ENCODE measurements at places on chromosomes 4 and X. TPM values are rescaled to one million over a fixed set of nuclear protein-coding genes. Genes with fewer than 3 reads are reported as not detected.

- no peak for DNase-seq
Measured at GRCh38 chrX:75181721-75182120, 25.6 kb upstream of the ABCB7 start.

GRCh38 chrX:70260104-70260503 is at the start of gene P2RY4:
P2RY4 (minus strand) TSS chrX:70260204; CDS start chrX:70259624, 580 bp downstream.
- DNase-seq: no peak

CPLX1 gene
- total RNA-seq: 2.5 TPM

VEGFC gene
- total RNA-seq: 25.4 TPM

DNA sequence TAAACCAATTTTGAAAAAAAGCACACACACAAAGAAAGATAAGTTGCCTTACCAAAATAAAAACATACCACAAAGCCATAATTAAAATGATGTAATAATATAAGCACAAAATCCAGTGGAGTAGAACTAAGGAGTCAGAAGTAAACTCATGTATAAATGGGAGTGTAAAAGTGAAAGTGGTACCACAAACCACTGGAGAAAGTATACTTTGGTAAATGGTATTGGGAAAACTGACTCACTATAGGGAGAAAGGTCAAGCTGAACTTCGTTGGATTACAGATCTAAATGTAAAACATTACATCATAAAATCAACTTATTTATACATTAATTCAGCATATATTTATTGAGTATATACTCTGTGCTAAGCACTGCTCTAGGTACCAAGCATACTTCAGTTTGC is 46.3 kb upstream of the HHIP start:
- no peak for DNase-seq

- no peak for DNase-seq
Measured at GRCh38 chrX:67692246-67692645, 148.4 kb downstream of the AR start.

MTTP gene
- total RNA-seq: not detected

GRCh38 chr4:84503495-84504437 is 4.7 kb upstream of the NKX6-1 start:
- DNase-seq: no peak

PNCK gene
- 41.1 TPM for total RNA-seq

DNA sequence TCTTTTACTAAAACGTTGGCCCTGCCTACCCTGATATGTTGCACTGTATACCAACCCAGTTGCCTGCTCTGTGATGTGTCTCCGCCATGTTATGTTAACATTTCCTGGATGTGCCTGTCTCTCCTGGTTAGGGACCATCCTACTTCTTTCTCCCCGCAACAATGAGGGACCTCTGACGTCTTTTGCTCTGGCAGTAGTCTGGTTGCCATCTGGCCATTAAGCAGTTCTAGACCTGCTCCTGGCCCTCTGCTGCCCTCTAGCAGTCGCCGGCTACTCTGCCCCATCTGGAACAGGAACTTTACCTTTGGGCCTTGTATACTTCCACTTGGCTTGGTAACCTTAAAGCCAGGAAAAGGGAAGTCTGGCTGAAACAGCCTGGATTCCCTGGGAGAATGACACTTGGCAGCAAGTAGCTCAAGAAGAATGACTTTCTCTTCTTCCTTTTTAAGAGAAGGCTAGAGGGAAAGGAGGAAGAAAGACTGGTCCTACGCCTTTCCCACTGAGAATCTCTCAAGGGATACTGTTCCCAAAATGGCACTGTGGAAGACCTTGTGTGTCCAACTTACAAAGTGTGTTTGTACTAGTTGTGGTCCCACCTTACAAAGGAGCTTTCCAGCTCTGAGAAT is 63.5 kb downstream of the GPC3 start:
- DNase-seq: no peak

POLN gene
- 2.0 TPM for total RNA-seq

NPY5R gene
- 2.9 TPM for total RNA-seq

IRS4 gene
- total RNA-seq: not detected

TMA16 gene
- total RNA-seq: 30.2 TPM

DNA sequence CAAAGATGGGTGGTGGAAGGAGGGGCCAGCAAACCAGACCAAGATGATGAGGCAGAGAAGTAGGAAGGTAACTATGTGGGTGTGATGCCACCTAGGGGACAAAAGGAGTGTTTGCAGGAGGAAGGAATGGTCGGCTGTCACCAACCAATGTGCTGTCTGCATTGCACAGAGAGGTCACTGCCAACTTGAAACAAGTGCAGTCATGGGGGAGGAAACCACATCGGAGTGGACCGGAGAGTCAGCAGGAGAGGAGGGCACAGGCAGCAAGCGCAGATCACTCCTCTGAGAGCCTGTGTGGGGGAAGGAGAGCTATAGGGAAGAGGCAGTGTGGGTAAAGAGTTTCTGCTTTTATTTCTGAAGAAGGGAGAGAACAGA is 38.5 kb upstream of the FGFBP2 start:
- DNase-seq: no peak

VSIG4 gene
- total RNA-seq: 259 TPM

GRCh38 chr4:140048419-140048995 is 105.5 kb downstream of the MAML3 start:
- DNase-seq: no peak

DNA sequence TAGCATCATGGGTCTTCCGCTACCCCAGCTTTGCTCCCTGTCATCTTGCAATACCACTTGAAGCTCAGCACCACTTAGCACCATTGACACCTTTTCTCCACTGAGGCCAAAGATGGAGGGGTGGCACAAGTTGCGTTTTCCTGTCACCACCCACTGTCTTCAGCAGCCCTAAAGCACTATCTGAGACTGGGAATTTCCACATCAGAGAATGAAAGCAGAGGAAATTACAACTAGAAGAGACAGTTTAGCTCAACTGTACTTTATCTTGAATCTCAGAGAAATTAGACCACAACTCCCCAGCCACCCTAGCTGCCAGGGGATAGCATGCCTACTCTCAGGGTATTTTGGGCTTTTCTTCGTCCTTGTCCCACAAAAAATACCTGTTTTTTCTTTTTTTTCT is 111.0 kb downstream of the DDIT4L start:
- DNase-seq: no peak

CXCL8 gene
- 0.51 TPM for total RNA-seq

DNA sequence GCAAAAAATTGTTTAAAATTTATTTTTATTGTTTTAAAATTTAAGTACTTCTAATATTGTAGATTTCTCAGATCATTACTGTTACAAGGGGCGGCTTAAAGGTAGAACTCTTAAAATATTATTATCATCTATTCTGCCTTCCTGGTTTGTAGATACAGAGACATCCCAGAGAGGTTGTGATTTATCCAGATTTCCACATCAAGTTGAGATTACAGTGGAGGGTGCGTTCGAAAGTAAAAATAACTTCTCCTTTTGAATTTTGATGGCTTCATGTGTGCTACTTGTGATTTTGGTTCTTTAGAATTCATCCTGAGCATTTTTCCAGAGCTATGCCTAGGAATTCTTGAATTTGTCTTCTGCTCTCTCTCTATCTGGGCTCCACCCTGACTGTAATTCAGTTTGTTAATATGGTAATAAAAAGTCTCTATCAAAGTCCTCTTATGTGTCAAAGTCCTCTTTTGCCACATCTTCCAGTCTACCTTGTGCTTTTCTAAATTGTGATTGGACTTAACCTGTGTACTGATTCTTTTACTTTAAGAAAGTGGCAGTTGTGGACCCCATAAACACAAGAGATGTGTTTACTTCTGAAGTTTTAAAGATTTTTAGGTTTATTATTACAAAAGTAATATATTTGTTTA is 37.2 kb downstream of the CLCN3 start:
- DNase-seq: no peak

DNA sequence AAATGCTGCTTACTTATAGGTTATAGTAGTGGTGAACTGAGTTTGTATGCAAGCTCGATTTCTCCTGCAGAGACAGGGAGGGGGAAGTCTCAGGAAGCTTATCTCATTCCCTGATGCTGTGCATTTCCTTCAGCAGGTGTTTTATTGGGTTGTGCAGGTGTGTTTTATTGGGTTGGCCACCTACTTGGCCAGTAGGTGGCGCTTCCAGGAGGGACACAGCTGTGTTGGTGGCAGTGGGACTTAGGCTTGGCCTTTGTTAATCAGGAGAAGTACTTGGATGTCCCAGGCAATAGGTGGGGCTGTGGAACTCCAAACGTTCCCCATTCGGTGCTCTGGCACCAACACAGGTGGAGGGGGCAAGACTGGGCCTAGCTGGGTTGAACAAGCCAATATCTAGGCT is 196.0 kb upstream of the DCAF8L1 start:
- no peak for DNase-seq

GPR78 gene
- 0.09 TPM for total RNA-seq

DNA sequence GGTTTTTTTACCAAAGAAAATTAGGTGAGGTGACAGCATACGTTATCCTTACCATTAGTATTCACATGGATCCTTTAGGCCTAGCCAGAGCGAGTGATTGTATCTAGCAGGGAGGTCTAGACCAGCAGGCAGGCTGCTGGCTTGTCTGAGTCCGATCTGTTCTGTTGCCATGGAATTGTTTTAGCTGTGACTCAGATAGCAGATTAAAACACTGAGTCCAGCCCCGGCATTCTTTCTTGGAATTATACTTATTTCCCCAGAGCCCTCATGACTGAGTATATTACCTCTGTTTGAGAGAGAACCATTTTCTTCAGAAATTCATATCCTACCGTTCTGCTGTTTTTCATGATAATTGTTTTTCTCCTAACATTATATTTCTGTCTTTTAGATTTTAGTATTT is 37.4 kb downstream of the OCRL start:
- DNase-seq: no peak

- no peak for DNase-seq
Measured at GRCh38 chr4:34193451-34194154, 2050.7 kb downstream of the ARAP2 start.

GRCh38 chr4:184533908-184534307 is 59.6 kb upstream of the IRF2 start:
- no peak for DNase-seq

DNA sequence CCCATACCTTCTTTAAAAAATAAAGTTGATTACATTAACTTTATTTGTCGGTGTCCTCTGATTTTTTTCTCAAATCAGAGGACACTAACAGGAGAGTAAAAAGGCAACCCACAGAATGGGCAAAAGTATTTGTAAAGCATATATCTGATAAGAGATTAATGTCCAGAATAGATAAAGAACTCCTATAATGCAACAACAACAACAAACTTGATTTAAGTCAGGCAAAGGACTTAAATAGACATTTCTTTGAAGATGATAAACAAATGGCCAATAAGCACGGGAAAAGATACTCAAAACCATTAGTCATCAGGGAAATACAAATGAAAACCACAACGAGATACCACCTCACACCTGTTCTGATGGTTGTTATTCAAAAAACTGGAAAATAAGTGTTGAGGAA is 28.7 kb downstream of the DOCK11 start:
- no peak for DNase-seq

TRIM2 gene
- 28.2 TPM for total RNA-seq

CYP2U1 gene
- 12.2 TPM for total RNA-seq

NAA11 gene
- not detected for total RNA-seq

MAGEA9 gene
- total RNA-seq: not detected

GRCh38 chr4:104766676-104767075 is 272.0 kb upstream of the CXXC4 start:
- no peak for DNase-seq

GRCh38 chrX:124665621-124666400 is 319.4 kb downstream of the SH2D1A start:
- DNase-seq: no peak

DNA sequence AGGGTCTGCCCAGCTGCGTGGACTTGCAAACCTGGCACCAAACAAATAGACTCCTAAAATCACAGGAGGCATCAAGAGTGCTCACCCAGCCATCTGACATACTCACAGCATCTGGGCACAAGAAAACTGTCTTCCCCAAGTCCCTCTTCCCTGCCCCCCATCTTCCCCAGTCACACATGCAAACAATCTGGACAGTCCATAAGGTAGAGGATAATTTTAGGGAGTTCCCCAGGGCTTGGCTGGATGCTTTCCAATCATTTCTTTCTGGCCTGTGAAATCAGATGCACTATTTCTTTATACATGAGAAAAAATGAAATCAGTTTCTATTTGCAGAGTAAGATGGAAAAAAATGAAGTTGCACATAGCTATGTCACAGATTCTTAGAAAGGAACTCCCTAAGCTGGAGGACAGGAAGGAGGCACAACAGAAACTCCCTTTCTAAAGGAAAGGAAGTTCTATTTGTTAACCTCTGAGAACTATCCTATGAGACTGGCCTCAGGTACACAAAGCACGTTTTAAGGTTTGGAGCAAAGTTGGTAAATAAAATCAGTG is 342.3 kb downstream of the HNRNPD start:
- DNase-seq: no peak

Data from posterior vena cava (tissue), 2 donors.